Activated CD4-positive, alpha-beta T cell treated with anti-CD3 and anti-CD28 coated beads, Interleukin-2, Interleukin-4, amounts not matched to agents 100 ng/mL and 50 ng/mL, durations not matched to agents 16 hours and 8 hours (primary cell): ENCODE measurements at places on chromosomes 2 and 18.

GRCh38 chr2:12361506-12361905, 355.2 kb upstream of the TRIB2 start:
- DNase-seq: no peak

- DNase-seq: no peak
Observed at GRCh38 chr2:63767307-63767706, 74.4 kb upstream of the UGP2 start.

GRCh38 chr2:231385429-231385828, 10.1 kb upstream of the B3GNT7 start:
- no peak for DNase-seq

DNA sequence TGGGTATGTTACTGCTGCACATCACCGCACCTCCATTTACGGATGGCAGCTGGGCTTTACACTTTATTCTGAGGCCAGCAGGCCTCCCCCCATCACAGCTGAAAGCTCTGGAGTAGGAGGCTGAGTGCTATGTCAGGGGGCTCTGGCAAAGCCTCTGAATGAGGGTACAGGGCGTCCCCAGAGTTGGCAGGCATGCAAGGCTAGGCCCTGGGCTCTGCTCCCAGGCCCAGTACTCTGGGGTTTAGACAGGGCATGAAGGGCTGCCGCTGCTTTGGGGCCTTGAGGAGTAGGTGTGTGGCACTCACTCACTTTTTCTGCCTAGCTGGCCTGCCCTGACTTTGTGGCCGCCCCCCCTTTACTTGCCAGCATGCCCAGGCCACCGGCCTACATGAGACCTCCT, 90.8 kb downstream of the WDSUB1 start:
- no peak for DNase-seq

DNA sequence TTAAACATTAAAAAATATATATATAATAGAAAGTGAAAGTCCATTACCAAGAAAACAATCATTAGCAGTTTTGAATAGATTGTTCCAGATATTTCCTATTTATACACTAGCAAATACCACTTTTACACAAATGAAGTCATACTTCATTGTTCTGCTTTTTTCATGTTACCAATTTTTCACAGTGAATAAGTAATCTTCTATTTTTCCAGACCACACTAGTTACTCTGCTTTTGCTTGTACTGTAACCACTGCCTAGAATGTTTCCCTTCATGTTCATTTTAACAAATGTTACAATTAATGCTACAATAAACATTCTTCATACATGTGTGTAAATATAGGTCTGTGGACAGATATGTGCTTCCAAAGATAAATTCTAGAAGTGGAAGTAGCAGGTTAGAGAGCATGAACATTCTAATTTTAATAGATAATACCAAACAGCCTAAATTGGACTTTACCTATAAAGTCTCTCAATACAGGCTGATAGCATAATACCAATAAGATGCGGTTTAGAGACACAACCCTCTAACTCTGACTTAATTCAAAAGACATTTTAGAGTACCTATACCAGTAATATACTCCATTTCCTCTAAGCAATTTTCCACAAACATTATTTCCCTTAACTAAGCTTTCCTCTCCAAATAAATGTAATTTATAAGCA, 17.0 kb downstream of the ITSN2 start:
- DNase-seq: no peak

DNA sequence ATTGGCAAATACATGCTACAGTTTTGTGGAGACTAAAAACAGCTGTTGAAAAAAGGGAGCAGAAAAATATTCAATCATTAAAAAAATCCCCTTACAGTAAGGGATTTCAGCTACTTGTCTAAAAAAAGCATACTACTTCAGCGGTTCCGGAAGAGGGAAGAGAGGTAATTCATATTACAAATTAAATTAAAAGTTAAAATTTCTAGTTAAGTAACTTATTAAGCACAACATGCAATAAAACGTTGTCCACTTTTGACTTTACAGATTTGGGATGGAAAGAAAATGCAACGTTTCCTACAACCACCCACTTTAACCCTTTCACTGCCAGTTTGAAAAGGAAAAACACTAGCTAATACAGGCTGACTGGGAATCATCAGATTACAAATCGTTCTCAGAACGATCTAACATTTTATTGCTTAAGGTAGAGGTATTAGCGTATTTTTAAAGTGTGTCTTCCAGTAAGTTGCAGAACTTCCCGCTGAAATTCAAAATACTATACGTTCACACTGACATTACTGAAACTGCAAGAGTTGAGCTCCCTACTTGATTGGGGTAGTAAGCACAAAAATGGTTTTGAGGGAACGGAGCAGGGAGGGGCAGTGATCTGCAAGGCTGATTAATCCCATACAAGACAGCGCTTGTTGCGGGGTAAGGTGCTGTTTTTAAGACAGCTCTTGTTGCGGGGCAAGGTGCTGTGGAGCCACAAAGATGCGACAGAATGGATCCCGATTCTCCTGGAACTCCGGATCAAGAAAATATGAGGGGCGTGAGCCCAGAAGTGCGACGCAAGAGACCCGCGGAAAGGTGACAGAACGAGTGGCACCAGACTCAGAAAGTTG, 743 bp downstream of the HADHA start:
- DNase-seq: peak; percentile 23

- no peak for DNase-seq
Observed at GRCh38 chr2:164808776-164809175, 32.8 kb downstream of the COBLL1 start.
